ENCODE measurements at places on chromosomes 12 and 14. TPM values are rescaled to one million over a fixed set of nuclear protein-coding genes. Genes with fewer than 3 reads are reported as not detected.

Gene FLVCR2
- total RNA-seq = 2.9 TPM

Gene REM2
- total RNA-seq = 2.4 TPM

Gene GNB3
- 1.2 TPM for total RNA-seq

Gene RDH5
- 4.5 TPM for total RNA-seq

Gene ANKRD33
- not detected for total RNA-seq

Gene TAS2R46
- total RNA-seq = 1.6 TPM

Gene SLC25A21
- 6.1 TPM for total RNA-seq

Gene POLE
- total RNA-seq = 26.9 TPM

Gene REP15
- total RNA-seq = 0.82 TPM

Gene LHX5
- total RNA-seq = 0.41 TPM

Gene CMKLR1
- 1.2 TPM for total RNA-seq

Gene ESRRB
- under 0.01 TPM for total RNA-seq

Gene PLA2G1B
- total RNA-seq = not detected

Gene HOXC4
- total RNA-seq = not detected

Gene NAA25
- total RNA-seq = 29.8 TPM

Gene NEUROD4
- 2.9 TPM for total RNA-seq

Gene FSCB
- not detected for total RNA-seq

Gene KRT73
- not detected for total RNA-seq

Gene FAM222A
- 2.9 TPM for total RNA-seq

Gene P2RX2
- total RNA-seq = not detected

Gene SERPINA12
- total RNA-seq = not detected

Gene NAV3
- 240 TPM for total RNA-seq

Gene TIMM9
- total RNA-seq = 23.2 TPM

Gene SDS
- total RNA-seq = not detected

Gene LRP1-AS
- not detected for total RNA-seq

Gene LMNTD1
- 1.2 TPM for total RNA-seq

All from frontal cortex (tissue), 4 donors.